ENCODE measurements at places on chromosomes 11 and 22.
A peak's percentile ranks its signal among the peaks of the same experiment; 100 is the strongest.

DNA sequence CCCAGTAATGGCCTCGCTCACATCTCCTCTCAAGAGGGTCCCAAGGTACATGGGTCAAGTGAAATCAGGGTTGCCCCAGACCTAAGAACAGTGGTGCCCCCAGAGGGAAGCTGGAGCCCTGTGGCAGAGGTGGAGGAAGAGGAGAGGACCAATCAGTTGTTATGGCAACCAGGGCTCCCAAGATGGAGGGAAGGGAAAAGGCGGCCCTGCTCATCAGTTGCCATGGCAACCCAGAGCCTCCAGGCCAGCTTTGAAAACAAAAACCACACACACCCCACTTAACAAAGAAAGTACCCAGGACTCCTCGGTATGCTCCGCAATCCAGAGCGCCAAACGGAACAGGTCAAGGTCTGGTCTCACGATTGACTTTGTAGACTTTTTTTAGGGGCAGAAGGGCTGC, 53.5 kb upstream of the SLC35C1 start:
- no peak for DNase-seq

DNA sequence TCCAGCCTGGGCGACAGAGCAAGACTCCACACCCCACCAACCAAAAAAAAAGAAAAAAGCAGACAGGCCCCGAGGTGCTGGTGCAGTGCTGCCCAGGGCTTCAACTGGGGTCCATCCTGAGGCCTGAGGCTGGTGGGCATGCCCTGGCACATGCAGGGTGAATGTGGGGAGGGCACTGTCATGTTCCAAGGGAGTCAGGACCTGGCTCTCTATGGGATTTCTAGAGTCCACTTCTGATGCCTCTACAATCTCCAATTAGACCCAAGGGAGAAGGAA, 10.1 kb downstream of the CENPM start:
- no peak for DNase-seq

- peak; percentile 68 for DNase-seq
These were observed 1.1 kb upstream of the IRAG1 start for GRCh38 chr11:10694486-10695239.

DNA sequence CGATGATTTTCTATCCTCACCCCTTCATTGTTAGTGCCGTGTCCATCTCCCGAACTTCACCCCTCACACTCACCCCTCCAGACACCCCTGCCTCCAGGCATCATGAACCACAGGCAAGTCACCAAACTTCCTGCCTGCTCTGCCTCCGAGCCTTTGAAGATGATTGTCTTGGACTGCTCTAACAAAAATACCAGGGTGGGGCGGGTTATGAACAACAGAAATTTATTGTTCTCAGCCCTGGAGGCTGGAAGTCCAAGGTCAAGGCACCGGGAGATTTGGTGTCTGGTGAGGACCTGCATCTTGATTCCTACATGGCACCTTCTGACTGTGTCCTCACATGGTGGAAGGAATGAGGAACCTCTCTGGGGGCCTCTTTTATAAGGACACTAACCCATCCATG, 1508.3 kb downstream of the TBC1D22A start:
- DNase-seq: no peak

DNA sequence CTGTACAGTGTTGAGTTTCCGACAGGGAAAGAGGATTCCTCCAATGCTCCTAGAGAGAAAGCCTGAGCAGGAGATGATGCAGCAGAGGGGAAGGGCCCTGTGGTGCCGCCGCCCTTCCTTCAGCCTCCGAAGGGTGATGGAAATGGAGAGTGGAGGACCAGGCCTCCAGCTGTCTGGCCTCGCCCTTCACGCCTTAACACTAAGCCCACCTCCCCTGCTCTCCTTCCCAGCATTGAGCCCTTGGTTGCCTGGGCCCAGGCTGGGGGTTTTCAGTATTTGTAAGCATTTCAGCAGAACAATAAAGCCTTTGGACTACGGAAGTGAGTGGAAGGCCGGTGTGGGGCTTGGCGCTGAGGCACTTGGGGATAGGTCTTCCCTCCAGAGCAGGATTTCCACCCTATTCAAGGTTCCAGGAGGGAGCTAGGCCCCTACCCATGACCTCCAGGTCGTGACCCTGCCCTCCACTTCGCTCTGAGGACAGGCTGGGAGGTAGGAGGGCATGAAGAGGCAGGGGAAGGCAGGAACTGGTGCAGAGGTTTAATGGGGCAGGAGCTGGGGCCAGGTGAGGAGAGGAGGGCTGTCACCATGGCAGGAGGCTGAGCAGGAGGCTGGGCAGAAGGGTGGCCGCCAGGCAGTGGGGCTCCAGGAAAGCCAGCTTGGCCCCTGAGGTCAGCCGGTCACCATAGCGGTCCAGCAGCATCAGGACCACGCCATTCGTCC, 21.6 kb downstream of the TREH start:
- DNase-seq: no peak

Data from fibroblast of skin of back (primary cell).